ENCODE measurements at places on chromosomes 5 and 9.

- H3K27me3 ChIP-seq: no peaks in the 10 kb centered on the region
- H3K36me3 ChIP-seq: no peaks in the 10 kb centered on the region
- no peak overlapping the region for H3K4me3 ChIP-seq
- no peak overlapping the region for H3K27ac ChIP-seq
Observed at GRCh38 chr5:36006163-36006562, 15.0 kb upstream of the UGT3A1 start.

DNA sequence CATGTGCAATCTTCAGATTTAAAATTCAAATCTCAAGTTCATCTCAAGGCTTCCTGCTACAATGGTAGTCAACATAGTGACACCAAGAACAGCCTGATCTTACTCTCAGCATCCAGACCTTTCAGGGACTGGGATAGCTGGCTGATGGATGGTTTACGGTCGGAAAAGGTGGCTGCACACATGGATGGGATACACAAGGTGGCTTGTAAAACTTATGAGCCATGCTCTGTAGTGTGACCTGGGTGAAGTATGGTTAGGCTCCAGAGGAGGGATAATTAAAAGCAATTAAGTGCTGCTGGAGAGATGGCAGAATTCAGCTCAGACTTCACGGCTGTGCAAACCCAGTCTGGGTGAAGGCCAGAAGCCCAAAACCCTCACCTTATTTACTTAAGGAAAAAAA lies 379.5 kb downstream of the NFIB start:
- H3K4me1 ChIP-seq: no peaks in the 10 kb centered on the region
- no peak overlapping the region for H3K27ac ChIP-seq
- no peaks in the 10 kb centered on the region for H3K36me3 ChIP-seq
- H3K4me3 ChIP-seq: no peak overlapping the region
- no peaks in the 10 kb centered on the region for H3K27me3 ChIP-seq
- no peak for DNase-seq

- H3K36me3 ChIP-seq: peaks cover 49% of the 10 kb centered on the region
- no peak overlapping the region for H3K4me3 ChIP-seq
- peaks cover 66% of the 10 kb centered on the region for H3K4me1 ChIP-seq
- H3K27me3 ChIP-seq: no peaks in the 10 kb centered on the region
Observed at GRCh38 chr5:151028717-151029116, 8.3 kb downstream of the GPX3 start.

- DNase-seq: no peak
- H3K27me3 ChIP-seq: no peaks in the 10 kb centered on the region
- peak overlapping the region; percentile 96 for H3K27ac ChIP-seq
- no peaks in the 10 kb centered on the region for H3K36me3 ChIP-seq
- peaks cover 41% of the 10 kb centered on the region for H3K4me1 ChIP-seq
Observed at GRCh38 chr5:176446884-176447590, 1.1 kb upstream of the FAF2 start.

GRCh38 chr9:88531920-88532698 lies 2.9 kb upstream of the NXNL2 start:
- H3K27me3 ChIP-seq: no peaks in the 10 kb centered on the region
- H3K36me3 ChIP-seq: no peaks in the 10 kb centered on the region
- H3K4me1 ChIP-seq: peaks cover 59% of the 10 kb centered on the region
- no peak for DNase-seq

DNA sequence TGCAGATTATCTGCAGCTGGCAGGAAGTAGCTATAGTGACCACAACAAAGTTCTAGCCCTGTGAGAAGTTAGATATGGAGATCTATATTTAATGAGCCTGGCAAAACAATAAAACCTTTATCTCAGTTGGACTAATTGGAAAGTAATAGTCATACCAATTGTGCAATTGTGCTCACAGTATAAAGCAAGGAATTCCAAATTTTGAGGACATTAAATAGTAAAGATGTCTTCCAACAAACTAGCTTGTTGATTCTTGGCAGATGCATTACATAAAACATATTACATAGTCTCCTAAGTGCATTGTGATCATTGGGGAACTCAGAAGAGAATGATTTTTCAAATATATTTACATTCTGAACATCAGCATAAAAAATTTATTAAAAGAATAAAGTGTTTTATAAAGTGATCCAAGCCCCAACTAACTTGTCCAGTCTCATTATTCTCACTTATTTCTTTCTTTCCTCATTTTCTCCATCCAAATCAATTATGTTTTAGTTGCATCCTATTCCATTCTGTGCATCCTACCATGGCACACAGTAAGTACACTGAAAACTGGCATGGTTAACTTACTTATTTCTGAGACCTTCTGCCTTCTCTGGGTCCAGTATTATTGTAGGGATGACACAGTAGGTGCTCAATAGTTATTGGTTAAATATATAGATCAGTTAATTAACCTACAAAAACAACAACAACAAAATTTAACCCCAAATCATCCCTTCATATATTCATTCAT lies 977.2 kb upstream of the NUDT12 start:
- H3K4me3 ChIP-seq: no peak overlapping the region
- DNase-seq: no peak
- H3K36me3 ChIP-seq: no peaks in the 10 kb centered on the region

GRCh38 chr9:105087910-105088898 lies 156.2 kb upstream of the SLC44A1 start:
- no peak overlapping the region for H3K27ac ChIP-seq
- H3K36me3 ChIP-seq: no peaks in the 10 kb centered on the region
- no peak overlapping the region for H3K4me3 ChIP-seq

DNA sequence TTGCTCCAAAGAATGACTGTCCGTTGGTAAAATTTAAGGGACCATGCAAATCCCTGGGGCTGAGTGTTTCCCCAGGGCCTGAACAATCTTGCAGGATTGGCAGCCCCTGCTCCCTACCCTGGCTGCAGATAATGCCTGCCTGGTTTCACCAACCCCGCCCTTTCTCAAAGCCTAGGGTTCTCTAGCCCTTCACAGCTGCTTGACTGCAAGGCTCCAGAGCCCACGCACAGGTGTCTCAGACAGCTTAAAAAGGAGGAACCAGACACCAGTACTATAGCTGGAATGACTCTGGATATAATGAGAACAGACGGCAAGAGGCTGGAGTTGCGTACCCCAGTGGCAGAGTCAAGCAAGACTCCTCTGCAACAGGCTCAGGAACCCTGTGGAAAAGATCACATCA lies 25.2 kb upstream of the TNIP1 start:
- no peak overlapping the region for H3K27ac ChIP-seq
- H3K4me3 ChIP-seq: no peak overlapping the region
- no peaks in the 10 kb centered on the region for H3K27me3 ChIP-seq
- peaks cover 14% of the 10 kb centered on the region for H3K36me3 ChIP-seq
- H3K4me1 ChIP-seq: peaks cover 35% of the 10 kb centered on the region

DNA sequence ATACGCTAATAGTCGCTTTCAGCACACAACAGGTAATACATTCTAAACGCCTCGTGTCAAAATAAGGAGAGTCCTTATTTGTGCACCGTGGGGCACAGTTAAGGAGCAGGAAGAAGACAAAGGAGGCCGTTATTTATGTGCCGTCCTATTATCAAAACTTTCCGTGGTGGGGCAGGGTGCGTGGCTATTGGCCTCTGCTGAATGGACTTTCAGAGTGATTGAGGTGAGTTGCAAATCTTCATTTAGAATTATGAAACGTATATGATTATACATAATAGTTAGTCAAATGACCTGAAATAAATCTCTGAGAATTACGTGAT lies 833 bp downstream of the C5orf24 start:
- DNase-seq: no peak
- peaks cover 53% of the 10 kb centered on the region for H3K4me1 ChIP-seq
- H3K36me3 ChIP-seq: peaks cover 8% of the 10 kb centered on the region
- peak overlapping the region; percentile 89 for H3K4me3 ChIP-seq

- H3K4me3 ChIP-seq: no peak overlapping the region
- H3K27ac ChIP-seq: no peak overlapping the region
- H3K27me3 ChIP-seq: no peaks in the 10 kb centered on the region
- no peaks in the 10 kb centered on the region for H3K36me3 ChIP-seq
- no peak for DNase-seq
Observed at GRCh38 chr5:36070687-36071571, 4.2 kb upstream of the UGT3A2 start.

DNA sequence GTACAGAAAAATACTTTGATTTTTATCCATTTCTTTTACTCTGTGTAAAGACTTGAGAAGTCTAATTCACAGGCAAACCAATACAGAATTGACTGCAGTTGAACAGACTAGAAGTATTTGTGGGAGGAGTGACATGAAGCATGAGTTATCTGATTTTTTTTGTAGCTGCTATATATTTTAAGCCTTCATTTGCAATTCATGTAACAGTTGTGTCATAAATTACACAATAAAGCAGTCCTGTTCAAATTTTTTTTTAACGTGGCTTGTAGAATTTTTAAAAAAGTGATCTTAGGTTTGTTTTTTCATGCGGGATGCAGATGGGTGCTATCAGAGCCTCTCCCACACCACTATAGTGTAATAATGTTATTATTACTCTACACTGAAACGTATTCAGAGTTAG lies 2.9 kb upstream of the MAML1 start:
- peaks cover 4% of the 10 kb centered on the region for H3K36me3 ChIP-seq
- H3K4me3 ChIP-seq: no peak overlapping the region
- no peak overlapping the region for H3K27ac ChIP-seq
- H3K4me1 ChIP-seq: peaks cover 20% of the 10 kb centered on the region
- no peak for DNase-seq
- no peaks in the 10 kb centered on the region for H3K27me3 ChIP-seq

DNA sequence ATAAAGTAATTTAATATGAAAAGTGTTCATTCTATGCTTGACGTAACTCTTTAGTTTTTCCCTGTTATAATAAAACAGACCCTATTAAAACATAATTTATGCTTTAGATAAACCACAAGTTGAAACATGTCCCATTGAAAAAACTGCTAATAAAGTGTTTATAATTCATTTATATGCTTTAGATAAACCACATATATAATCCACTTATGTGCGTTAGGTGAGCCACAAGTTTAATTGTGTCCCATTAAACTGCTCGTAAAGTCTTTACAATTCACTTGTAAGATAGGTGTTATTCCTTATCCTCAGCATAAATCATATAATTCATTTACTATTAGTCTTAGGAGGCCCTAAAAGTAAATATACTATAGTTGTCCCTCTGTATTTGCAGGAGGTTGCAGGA lies 3.6 kb downstream of the NIPSNAP3B start:
- H3K4me1 ChIP-seq: peaks cover 13% of the 10 kb centered on the region
- no peak overlapping the region for H3K27ac ChIP-seq
- DNase-seq: no peak
- no peaks in the 10 kb centered on the region for H3K36me3 ChIP-seq
- no peaks in the 10 kb centered on the region for H3K27me3 ChIP-seq

- H3K27me3 ChIP-seq: no peaks in the 10 kb centered on the region
- no peak overlapping the region for H3K27ac ChIP-seq
- no peaks in the 10 kb centered on the region for H3K36me3 ChIP-seq
- no peak for DNase-seq
- H3K4me3 ChIP-seq: no peak overlapping the region
- H3K4me1 ChIP-seq: peaks cover 20% of the 10 kb centered on the region
Observed at GRCh38 chr5:55219770-55220169, 7.3 kb downstream of the MCIDAS start.

DNA sequence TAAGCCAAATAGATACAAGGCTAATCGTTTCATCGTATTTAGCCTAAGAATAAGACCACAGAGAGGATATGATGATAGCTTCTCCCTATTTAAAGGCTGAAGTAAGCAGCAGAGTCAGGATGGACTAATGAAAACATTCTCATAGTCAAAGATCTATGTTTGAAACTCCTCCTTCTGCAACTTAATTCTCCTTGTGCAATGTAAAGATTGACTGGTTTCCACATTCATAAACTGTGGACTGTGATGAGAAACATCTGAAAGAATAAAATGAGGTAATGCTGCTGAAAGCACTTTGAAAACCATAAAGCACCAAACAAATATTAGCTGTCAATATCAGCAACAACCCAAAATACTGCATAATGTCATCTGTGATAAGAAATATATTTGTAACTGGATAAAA lies 361.9 kb downstream of the CSNK1G3 start:
- H3K36me3 ChIP-seq: no peaks in the 10 kb centered on the region
- H3K27ac ChIP-seq: no peak overlapping the region
- DNase-seq: no peak
- H3K27me3 ChIP-seq: no peaks in the 10 kb centered on the region

GRCh38 chr9:116061546-116062205 lies 91.9 kb upstream of the PAPPA start:
- DNase-seq: no peak
- no peak overlapping the region for H3K27ac ChIP-seq
- no peak overlapping the region for H3K4me3 ChIP-seq
- no peaks in the 10 kb centered on the region for H3K36me3 ChIP-seq
- no peaks in the 10 kb centered on the region for H3K27me3 ChIP-seq

DNA sequence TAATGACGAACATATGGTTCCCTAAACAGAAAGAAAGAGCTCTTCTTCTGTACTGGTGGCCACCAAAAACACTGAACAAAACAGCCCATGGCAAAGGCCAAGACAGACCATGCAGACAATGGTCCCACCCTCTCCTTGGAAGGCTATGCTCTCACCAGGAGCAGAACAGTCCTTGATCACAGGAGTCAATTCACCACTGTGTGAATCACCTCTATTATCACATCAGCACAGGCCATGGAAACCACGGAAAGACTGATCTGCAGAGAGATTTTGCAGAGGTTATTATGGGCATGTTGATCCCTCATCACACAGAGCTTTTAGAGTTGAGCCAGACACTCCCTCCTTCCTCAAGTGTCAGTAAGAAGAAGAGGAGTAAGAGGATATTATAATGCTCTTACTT lies 134.0 kb upstream of the RASEF start:
- H3K27me3 ChIP-seq: no peaks in the 10 kb centered on the region
- DNase-seq: no peak
- H3K4me3 ChIP-seq: no peak overlapping the region
- H3K4me1 ChIP-seq: no peaks in the 10 kb centered on the region
- no peaks in the 10 kb centered on the region for H3K36me3 ChIP-seq
- no peak overlapping the region for H3K27ac ChIP-seq

DNA sequence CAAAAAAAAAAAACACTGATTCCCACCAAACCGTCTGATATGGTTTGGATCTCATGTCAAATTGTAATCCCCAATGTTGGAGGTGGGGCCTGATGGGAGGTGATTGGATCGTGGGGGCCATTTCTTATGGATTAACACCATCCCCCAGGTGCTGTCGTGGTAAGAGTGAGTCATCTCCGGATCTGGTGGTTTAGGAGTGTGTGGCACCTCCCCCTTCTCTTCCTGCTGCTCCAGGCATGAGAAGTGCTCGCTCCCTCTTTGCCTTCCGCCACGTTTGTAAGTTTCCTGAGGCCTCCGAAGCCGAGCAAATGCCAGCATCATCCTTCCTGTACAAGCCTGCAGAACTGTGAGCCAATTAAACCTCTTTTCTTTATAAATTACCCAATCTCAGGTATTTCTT lies 45.2 kb downstream of the HSD17B3 start:
- no peaks in the 10 kb centered on the region for H3K27me3 ChIP-seq
- no peak for DNase-seq
- H3K4me1 ChIP-seq: no peaks in the 10 kb centered on the region
- no peaks in the 10 kb centered on the region for H3K36me3 ChIP-seq
- no peak overlapping the region for H3K27ac ChIP-seq

- H3K4me3 ChIP-seq: no peak overlapping the region
- peaks cover 14% of the 10 kb centered on the region for H3K4me1 ChIP-seq
- H3K27ac ChIP-seq: no peak overlapping the region
- H3K36me3 ChIP-seq: no peaks in the 10 kb centered on the region
- H3K27me3 ChIP-seq: no peaks in the 10 kb centered on the region
Observed at GRCh38 chr5:68315679-68316271, 100.2 kb downstream of the PIK3R1 start.

GRCh38 chr9:107933097-107933496 lies 443.5 kb upstream of the KLF4 start:
- H3K4me1 ChIP-seq: peaks cover 7% of the 10 kb centered on the region
- no peak for DNase-seq
- no peaks in the 10 kb centered on the region for H3K36me3 ChIP-seq
- no peak overlapping the region for H3K27ac ChIP-seq
- H3K4me3 ChIP-seq: no peak overlapping the region

- peaks cover 4% of the 10 kb centered on the region for H3K27me3 ChIP-seq
- H3K27ac ChIP-seq: peak overlapping the region; percentile 70
- peaks cover 40% of the 10 kb centered on the region for H3K4me1 ChIP-seq
- peak overlapping the region; percentile 47 for H3K4me3 ChIP-seq
- no peak for DNase-seq
Observed at GRCh38 chr5:139747583-139748504, 47.8 kb upstream of the PSD2 start.

Data from vagina (tissue), 2 donors.